ENCODE measurements at places on chromosomes 3 and 15. TPM values are rescaled to one million over a fixed set of nuclear protein-coding genes. Genes with fewer than 3 reads are reported as not detected.

The CACNA2D2 gene
- total RNA-seq: not detected

The KNG1 gene
- total RNA-seq: not detected

The PARP14 gene
- total RNA-seq: 47.2 TPM

The SCAMP5 gene
- 0.51 TPM for total RNA-seq

The KCNH8 gene
- total RNA-seq: under 0.01 TPM

The TLE3 gene
- 31.2 TPM for total RNA-seq

The DPPA4 gene
- not detected for total RNA-seq

The FHIT gene
- total RNA-seq: 1.2 TPM

The PPP2R3A gene
- total RNA-seq: 6.5 TPM

The HTD2 gene
- 11.5 TPM for total RNA-seq

The TMEM202 gene
- not detected for total RNA-seq

The ATP13A5 gene
- total RNA-seq: not detected

The CLRN1 gene
- total RNA-seq: not detected
